ENCODE measurements at places on chromosomes 3 and 15.

DNA sequence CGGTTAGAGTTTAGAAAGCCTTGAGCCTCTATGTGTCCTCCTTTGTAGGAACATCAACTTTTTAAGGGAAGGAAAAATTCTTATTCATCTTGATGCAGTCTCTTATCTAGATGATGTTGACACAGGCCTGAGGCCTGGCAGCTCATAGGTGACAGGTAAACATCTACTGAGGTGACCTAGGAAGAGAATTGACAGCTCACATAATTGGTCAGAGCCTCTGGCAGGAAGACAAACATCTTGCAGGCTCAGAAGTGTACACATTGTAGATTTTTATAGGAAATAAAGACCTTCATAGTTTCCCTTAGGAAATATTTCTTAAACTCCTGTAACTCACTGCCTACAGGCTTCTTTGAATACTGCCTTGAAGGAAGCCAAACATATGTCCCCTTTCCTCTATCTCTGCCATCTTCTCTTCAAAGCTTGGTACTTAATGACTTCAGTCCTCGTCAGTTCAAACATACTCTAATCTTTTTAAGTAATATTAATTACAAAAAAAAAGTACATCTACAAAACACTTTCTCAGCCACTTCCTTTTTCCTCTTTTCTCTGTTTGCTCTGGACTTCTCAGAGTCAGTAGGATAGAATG lies 341.3 kb downstream of the TBL1XR1 start:
- no peak for DNase-seq

GRCh38 chr15:70121624-70122302 lies 24.0 kb upstream of the TLE3 start:
- DNase-seq: no peak

DNA sequence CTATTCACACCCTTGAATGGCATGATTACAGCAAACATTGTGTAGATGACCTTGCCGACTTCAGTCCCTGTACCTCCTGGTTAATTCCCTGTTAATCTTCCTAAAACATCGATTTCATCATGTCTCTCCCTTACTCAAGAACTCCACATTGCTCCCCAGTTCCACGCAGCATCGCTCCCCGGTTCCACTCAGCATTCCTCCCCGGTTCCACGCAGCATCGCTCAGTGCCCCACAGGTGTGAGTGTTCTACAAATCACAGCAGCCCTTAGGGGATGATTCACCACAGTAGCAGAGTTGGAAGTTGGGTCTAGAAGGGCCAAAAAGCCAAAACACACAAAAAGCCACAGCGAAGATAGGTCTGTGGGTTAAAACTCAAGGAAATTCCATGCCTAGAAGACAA lies 8.6 kb upstream of the TNK2 start:
- DNase-seq: no peak

- no peak for DNase-seq
Measured at GRCh38 chr3:8757551-8758518, 11.6 kb downstream of the OXTR start.

GRCh38 chr3:124091716-124092115 lies 99.8 kb upstream of the ROPN1 start:
- DNase-seq: no peak

DNA sequence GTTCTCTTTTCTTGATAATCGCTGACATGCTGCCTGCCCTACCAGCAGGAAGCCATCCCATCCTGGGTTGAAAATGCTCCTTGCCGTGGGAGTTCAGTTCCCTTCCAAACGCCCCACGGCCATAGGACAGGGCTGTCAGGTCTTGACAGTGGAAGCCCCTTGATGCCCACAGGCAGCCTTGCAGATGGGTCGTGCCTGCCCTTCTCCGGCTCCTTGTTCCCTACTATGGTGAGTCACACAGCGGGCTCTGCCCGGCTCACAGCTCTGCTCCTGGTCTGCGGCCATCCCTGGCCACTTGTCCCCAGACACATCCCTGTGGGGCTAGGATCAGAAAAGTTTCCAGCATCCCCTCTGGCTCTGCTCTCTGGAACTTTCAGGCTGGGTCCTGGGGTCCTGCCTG lies 6.2 kb upstream of the APBA2 start:
- DNase-seq: no peak

DNA sequence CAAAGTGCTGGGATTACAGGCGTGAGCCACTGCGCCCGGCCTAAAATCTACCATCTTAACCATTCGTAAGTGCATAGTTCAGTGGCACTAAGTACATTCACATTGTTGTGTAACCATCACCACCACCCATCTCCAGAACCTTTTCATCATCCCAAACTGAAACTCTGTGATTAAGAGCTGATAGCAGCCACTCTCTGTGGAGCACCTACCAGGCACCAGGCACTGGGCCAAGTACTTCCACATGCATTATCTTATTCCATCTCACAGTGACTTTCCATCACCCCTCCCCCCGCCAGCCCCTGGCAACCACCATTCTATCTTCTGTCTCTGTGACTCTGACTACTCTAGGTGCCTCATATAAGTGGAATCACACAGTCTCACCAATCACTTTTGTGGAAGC lies 2.3 kb upstream of the INSYN1 start:
- DNase-seq: no peak

GRCh38 chr3:104286645-104287044 lies 1080.1 kb upstream of the ALCAM start:
- no peak for DNase-seq

- DNase-seq: peak; percentile 76
Measured at GRCh38 chr3:42010530-42010929, 48.6 kb upstream of the ULK4 start.

DNA sequence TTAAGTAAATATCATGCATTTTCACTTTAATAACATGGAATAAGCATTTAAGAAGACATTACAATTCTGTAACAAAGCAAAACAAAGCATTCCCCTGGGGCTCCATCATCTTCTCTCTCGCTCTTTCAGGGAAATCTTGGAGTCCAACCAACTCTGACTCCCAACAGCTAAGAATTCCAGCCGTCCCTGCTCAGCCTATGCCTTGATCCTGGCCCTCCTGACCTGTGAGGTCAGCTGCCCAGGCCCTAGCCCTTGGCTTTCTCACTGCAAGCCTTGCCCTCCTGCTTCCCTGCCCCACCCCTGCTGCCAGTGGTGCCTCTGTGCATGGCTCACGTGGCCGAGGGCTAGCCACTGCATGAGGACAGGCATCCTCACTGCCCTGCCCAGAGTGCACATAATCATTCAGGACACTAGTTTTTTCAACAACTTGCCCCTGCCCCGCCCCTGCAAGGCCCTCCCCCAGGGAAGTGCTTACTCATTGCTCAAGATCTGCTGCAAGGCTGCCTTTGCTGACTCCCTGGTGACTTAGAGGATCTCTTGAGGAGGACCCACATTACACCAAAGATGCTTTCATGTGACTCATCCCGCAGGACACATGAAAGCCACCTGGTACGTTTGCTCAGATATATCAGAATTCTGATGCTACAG lies 37.6 kb downstream of the MTMR10 start:
- no peak for DNase-seq

DNA sequence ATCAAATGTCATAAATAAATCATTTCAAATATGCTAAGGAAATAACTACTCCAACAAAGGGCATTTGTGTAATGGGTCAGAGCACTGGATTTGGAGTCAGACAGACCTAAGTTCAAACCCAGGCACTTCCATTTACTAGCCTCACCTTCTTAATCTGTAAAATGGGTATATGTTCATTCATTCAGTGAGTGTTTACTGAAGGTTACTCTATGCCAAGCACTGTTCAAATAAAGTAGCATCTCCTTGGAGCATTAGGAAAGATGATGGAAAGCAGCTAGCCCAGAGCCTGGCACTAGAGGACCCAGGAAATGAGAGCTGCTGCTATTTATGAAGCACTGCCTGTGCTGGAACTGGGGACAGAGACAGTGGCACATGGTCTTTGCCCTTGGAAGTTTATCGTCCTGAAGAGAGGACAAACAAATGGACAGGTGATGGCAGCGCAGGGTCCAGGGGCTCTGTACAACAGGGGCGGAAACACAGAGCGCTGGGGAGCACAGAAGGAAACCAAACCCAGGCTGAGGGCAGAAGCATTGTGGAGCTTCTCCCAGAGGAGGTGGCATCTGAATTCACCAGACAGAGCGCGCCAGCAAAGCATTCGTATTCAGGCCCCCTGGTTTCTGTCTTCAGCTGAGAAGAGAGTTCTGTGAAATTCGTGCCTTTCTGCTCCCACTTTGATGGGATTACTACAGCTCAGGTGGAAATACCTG lies 19.0 kb downstream of the TM4SF4 start:
- peak; percentile 51 for DNase-seq

GRCh38 chr3:51388286-51389029 lies 2.6 kb upstream of the RBM15B start:
- peak; percentile 16 for DNase-seq

DNA sequence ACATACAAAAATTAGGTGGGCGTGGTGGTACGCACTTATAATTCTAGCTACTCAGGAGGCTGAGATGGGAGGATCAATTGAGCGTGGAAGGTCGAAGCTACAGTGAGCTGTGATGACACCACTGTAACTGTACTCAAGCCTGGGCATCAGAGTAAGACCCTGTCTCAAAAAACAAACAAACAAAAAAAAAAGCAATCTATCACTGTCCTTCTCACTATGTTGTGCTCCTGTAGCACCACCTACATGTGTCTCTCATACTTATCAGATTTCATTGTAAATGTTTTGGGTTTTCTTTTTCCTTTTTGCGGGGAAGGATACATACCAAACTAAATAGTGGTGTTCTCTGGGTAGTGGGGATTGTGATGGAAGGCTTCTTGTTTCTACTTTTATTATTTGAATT lies 14.8 kb downstream of the FANCD2 start:
- no peak for DNase-seq

DNA sequence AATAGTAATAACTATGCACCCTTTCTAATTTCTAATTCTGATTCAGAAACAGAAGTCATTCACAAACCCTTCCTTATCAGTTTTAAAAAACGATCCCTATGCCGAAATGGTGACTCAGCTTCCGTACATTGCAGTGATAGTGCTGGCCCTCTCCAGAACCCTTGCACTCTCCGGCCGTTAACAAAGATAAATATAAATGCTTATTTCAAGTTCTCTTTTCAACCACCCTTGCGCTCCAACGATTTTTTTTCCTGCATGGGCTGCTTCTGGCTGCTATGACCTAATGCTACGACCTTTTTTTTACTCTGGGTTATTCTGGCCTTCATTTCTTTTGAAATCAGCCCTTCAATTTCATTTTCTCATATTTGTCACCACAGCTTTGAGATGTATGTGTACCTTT lies 646.2 kb downstream of the NTRK3 start:
- no peak for DNase-seq

All from SHP77 (cell line).